ENCODE measurements at places on chromosomes 12 and 14. TPM values are rescaled to one million over a fixed set of nuclear protein-coding genes. Genes with fewer than 3 reads are reported as not detected.
A peak's percentile ranks its signal among the peaks of the same experiment; 100 is the strongest.

The ARHGDIB gene
- polyA plus RNA-seq, result 514 TPM

DNA sequence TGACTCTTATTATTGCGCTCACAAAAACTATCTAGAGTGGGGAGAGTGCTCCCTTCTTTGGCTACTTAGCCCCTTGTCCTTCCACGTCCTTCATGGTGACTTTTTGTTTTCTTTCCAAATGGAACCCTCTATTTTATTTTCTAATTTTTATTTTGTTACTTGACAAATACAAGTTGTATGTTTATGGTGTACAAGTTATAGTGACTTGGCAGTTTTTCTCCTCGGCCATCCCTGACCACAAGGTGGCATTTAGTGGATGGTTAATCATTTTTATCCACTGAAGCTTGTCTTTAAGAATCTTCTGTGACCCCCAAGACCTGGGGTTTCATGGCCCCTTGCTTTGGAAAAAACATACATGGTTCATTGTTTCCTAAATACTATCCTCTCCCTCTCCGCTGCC is 70.1 kb downstream of the NKX2-1 start:
- H3K4me3 ChIP-seq, result no peak overlapping the region
- no peak overlapping the region for H3K27ac ChIP-seq
- no peaks in the 10 kb centered on the region for H3K36me3 ChIP-seq
- H3K27me3 ChIP-seq, result no peaks in the 10 kb centered on the region

The ADCY4 gene
- polyA plus RNA-seq, result 3.4 TPM

- no peak for DNase-seq
- no peak overlapping the region for H3K4me3 ChIP-seq
- H3K4me1 ChIP-seq, result no peaks in the 10 kb centered on the region
- H3K27me3 ChIP-seq, result peaks cover 5% of the 10 kb centered on the region
- H3K27ac ChIP-seq, result no peak overlapping the region
- H3K36me3 ChIP-seq, result no peaks in the 10 kb centered on the region
Observed at GRCh38 chr12:100799770-100800169, 5.2 kb downstream of the ANO4 start.

- H3K4me3 ChIP-seq, result no peak overlapping the region
- no peak overlapping the region for H3K27ac ChIP-seq
- no peaks in the 10 kb centered on the region for H3K36me3 ChIP-seq
- H3K27me3 ChIP-seq, result no peaks in the 10 kb centered on the region
- peaks cover 5% of the 10 kb centered on the region for H3K4me1 ChIP-seq
Observed at GRCh38 chr12:96520767-96521166, 31.4 kb downstream of the CFAP54 start.

DNA sequence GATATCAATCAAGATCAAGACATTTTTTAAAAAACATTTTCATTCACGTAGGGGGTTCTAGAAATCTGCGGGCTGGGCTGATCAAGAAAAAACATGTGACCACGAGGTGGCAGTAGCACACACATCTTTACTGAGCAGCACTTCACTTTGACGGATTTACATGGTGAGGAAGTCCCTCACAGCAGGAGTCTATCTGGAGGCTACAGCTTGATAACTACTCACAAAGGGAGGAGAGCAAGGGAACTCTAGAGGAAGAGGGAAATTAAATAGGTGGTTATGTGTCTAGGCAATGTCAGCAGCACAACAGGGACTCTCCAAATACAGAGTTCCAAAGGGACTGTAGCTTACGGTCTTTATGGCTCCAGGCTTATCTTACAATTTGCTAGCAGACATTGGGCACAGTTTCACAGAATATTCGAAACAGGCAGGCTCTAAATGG is 248.1 kb downstream of the DPY19L2 start:
- H3K36me3 ChIP-seq, result no peaks in the 10 kb centered on the region
- H3K27me3 ChIP-seq, result no peaks in the 10 kb centered on the region
- H3K4me1 ChIP-seq, result no peaks in the 10 kb centered on the region
- no peak overlapping the region for H3K27ac ChIP-seq
- DNase-seq, result peak; percentile 38

DNA sequence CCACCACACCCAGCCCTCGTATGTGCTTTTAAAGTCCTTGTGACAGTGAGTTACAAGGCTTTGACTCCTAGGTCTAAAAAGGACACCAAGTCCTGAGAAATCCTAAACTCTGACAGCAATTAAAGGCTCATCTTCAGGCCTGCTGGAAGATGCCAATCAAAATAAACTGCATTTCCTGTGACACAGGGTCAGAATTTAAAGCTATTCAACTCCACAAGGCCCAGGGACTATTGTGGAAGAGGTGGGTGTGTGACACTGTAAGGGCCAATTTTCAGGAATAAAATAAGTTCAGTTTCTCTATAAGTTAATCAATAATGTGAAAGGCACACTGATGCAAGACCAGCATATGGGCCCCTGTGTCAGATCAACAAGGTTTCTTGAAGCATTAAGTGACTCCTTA is 69.5 kb upstream of the HECTD1 start:
- H3K4me1 ChIP-seq, result no peaks in the 10 kb centered on the region
- no peak overlapping the region for H3K4me3 ChIP-seq
- no peak overlapping the region for H3K27ac ChIP-seq
- no peak for DNase-seq
- no peaks in the 10 kb centered on the region for H3K27me3 ChIP-seq

DNA sequence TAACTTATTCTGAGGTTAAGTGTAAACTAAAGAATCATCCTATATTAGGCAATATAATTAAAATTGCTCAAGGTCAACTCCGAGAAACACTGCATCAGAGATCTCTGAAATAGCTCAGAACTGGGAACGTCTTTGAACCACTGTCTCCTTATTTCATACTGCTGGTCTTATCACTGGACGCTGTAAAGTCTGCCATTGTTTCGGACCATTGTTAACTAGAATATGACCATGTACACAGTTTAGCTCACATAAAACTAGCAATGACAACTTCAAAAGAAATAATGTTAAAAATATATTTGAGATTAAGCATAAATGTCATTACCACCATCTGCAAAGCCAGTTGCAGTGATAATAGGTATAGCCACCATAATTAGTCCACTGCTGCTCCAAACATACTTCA is 2.9 kb downstream of the ABCD2 start:
- no peak overlapping the region for H3K27ac ChIP-seq
- no peaks in the 10 kb centered on the region for H3K27me3 ChIP-seq
- peak overlapping the region; percentile 32 for H3K4me3 ChIP-seq
- DNase-seq, result no peak

The KRT83 gene
- not detected for polyA plus RNA-seq

DNA sequence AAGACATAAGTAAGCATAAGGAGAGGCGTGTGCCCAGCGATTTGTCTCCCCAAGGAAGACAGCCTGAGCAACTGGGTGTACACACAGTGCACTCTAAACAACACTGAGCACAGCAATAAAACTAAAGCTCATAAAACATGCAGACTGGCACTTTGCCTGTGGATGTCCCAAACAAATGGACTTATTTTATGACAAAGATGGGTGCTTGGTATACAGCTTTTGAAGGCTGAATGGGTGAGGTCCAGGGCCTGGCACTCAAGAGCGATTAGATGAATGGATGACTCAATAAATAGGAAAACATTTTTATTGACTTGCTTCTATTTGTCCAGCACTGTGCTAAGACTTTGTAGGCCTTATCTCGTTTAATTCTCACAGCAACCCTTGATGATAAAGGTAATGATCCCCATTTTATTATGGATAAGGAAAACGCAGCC is 28.5 kb downstream of the LGMN start:
- H3K4me1 ChIP-seq, result no peaks in the 10 kb centered on the region
- no peak for DNase-seq
- H3K4me3 ChIP-seq, result no peak overlapping the region

DNA sequence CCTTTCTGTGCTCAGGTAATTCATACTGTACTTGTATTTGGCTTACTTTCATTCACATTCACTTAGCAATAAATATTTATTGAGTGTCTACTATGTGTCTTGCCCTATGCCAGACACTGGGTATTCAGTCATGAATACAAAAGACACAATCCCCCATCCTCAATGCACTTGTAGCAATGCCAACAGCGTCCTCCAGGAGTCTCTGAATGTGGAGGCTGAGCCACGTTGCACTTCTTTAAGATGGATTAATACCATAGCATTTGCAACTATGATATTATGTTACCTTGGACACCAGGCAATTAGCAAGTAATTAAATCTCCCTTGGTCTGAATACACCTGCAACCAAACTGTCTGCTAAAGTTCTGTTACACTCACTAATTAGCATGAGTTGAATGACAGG is 58.8 kb downstream of the OTX2 start:
- H3K36me3 ChIP-seq, result no peaks in the 10 kb centered on the region
- no peak overlapping the region for H3K27ac ChIP-seq
- no peak overlapping the region for H3K4me3 ChIP-seq
- no peaks in the 10 kb centered on the region for H3K4me1 ChIP-seq

DNA sequence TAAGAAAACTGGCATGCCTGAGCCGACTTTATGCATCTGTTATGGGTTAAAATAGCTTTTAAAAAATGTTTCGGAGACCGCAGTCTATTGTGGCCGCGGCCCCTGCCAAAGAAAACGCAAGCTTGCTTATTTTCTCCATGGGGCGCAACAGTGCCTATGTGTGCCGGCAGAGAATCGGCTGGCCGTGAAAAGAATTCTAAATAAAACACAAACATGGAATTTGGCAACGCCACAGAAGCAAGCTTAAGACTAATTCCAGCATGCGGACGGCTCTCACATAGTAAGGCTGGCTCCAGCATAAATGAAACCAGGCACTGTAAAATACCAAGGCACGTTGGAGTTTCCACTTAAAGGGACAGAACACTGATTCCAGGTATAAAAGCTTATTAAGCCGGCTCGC is 56.7 kb downstream of the BCL11B start:
- H3K27me3 ChIP-seq, result no peaks in the 10 kb centered on the region
- H3K27ac ChIP-seq, result no peak overlapping the region
- no peaks in the 10 kb centered on the region for H3K4me1 ChIP-seq
- H3K36me3 ChIP-seq, result no peaks in the 10 kb centered on the region
- H3K4me3 ChIP-seq, result no peak overlapping the region

GRCh38 chr14:75969891-75970290 is 11.9 kb downstream of the TGFB3 start:
- no peak overlapping the region for H3K4me3 ChIP-seq
- H3K4me1 ChIP-seq, result peaks cover 4% of the 10 kb centered on the region
- DNase-seq, result no peak

DNA sequence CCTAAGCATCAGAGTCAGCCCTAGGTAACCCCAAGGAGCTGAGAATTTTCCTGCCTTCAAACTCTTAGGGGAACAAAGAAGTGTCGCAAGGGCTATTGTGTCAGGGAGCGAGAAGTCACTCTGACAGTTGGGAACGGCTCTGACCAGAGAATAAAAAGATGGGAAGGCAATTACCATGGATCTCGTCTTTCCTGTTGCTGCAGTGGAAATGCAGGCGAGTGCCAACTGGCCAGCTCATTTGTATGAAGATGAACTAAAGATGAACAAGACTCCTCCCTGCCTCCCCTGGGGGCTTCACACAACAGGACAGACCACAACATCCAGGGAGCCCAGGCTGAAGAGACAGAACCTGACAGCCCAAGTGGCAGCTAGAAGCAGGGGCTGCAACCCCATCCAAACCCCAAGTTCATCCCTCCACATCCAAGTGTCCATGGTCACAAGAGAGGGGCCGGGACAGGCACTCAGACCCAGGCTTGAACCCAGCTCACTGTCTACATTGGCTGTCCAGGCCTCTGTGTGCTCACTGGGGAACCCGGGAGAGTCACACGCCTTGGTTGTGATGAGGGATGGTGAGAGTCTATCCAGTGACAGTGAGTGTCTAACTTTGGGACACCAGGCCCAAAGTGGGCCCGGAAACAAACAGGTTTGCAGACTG is 322.4 kb downstream of the BCL11B start:
- no peak overlapping the region for H3K27ac ChIP-seq
- no peak for DNase-seq
- no peaks in the 10 kb centered on the region for H3K27me3 ChIP-seq
- H3K4me1 ChIP-seq, result no peaks in the 10 kb centered on the region
- no peaks in the 10 kb centered on the region for H3K36me3 ChIP-seq
- H3K4me3 ChIP-seq, result no peak overlapping the region

The RAD9B gene
- 0.59 TPM for polyA plus RNA-seq

DNA sequence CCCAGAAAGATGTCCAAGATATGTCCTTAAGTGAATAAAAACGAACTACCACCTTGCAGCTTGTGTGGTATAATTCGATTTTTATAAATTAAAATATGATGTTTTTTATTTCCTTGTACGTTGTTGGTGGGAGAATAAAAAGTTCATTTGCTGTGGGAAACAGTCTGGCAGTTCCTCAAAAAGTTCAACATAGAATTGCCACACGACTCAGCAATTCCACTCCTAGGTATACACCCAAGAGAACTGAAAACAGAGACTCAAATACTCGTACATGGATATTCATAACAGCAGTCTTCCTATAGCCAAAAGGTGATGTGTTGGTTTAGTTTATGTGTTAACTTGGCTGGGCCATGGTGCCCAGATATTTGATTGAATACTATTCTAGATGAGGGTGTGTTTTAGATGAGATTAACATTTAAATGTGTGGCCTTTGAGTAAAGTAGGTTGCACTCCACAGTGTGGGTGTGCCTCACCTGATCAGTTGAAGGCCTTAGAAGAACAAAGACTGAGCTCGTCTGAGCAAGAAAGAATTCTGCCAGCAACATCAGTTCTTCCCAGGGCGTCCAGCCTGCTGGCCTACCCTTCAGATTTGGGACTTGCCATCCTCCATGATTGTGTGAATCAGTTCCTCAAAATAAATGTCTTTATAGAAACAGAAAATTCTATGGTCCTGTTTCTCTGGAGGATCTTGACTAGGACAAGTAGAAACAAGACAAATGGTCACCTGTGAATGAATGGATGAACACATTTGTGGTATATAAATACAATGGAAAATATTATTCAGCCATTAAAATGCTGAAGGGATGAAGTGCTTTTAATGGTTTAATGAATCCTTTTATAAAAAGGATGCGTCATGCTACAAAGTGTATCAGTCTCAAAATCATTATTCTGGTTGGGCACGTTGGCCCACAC is 5.1 kb upstream of the DENR start:
- no peak overlapping the region for H3K27ac ChIP-seq
- H3K4me3 ChIP-seq, result no peak overlapping the region
- no peaks in the 10 kb centered on the region for H3K27me3 ChIP-seq
- peaks cover 3% of the 10 kb centered on the region for H3K4me1 ChIP-seq
- no peaks in the 10 kb centered on the region for H3K36me3 ChIP-seq

DNA sequence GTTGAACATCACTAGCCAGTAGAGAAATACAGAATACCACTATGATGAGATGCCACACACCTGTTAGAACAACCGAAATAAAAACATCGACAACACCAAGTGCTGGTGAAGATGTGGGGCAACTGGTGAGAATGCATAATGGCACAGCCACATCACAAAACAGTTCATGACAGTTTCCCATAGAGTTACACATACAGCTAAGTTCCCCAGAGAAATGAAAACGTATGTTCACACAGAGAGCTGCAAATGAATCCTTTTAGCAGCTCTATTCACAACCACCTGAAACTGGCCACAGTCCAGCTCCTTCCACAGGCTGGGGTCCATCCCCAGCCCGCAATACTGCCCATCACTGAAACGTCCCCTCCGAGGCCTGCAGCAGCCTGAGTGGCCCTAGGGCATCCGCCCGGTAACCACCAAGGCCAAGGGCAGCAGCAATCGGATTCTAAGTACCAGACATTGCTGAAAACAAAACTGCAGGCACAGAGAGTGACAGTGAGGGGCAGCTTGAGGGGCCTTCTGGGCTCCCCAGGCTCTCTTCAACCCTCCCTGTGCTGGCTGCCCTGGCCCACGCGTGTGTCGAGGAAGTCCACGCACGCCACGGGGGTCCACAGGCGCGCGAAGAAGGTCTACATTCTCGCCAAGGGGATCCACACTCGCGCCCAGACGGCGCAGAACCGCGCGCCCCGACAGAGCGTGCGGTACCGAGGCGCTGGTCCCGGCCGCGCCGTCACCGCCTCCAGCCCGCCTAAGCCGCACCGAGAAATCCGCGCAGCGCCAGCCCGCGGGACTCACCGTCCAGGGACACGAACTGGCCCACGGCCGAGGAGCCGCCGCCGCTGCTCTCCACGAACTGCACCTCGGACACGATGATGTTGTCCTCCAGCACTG is 903 bp downstream of the BRF1 start:
- H3K36me3 ChIP-seq, result no peaks in the 10 kb centered on the region
- peak overlapping the region; percentile 67 for H3K4me3 ChIP-seq
- peaks cover 9% of the 10 kb centered on the region for H3K4me1 ChIP-seq

The LRTM2 gene
- not detected for polyA plus RNA-seq
